ENCODE measurements at places on chromosomes 5 and 9. TPM values are rescaled to one million over a fixed set of nuclear protein-coding genes. Genes with fewer than 3 reads are reported as not detected.

Gene IL7R
- total RNA-seq, result 0.36 TPM

Gene TLX3
- not detected for total RNA-seq

Gene SLC1A3
- total RNA-seq, result not detected

Gene CDH9
- total RNA-seq, result not detected

Gene CCDC183
- 0.44 TPM for total RNA-seq

Gene PCDHGA11
- total RNA-seq, result not detected

Gene DRD1
- total RNA-seq, result 0.13 TPM

Gene EPB41L4A
- 2.5 TPM for total RNA-seq

Gene FRMD3
- 4.7 TPM for total RNA-seq

Gene KCNV2
- not detected for total RNA-seq

Gene ARL14EPL
- 0.43 TPM for total RNA-seq

Gene FCN1
- not detected for total RNA-seq

Gene SOHLH1
- total RNA-seq, result 0.12 TPM

Gene ZNG1C
- 62.8 TPM for total RNA-seq

Gene SPATA31D4
- not detected for total RNA-seq

Gene RASGEF1C
- 0.13 TPM for total RNA-seq

Gene EXOC3
- total RNA-seq, result 33.7 TPM

Gene C7
- not detected for total RNA-seq

Gene SMC5
- 10.3 TPM for total RNA-seq

Gene SPATA31D1
- not detected for total RNA-seq

Gene ELAVL2
- total RNA-seq, result 0.05 TPM

Gene SNX30
- total RNA-seq, result 5.0 TPM

Gene DOCK8
- 0.31 TPM for total RNA-seq

Gene SPATA31C2
- not detected for total RNA-seq

Gene APBA1
- total RNA-seq, result 0.16 TPM

Gene LHX3
- 0.10 TPM for total RNA-seq

Gene MOB3B
- total RNA-seq, result 14.4 TPM

Gene ITK
- total RNA-seq, result not detected

Gene INSL6
- total RNA-seq, result not detected

Gene MELK
- 78.0 TPM for total RNA-seq

Gene LRRC19
- total RNA-seq, result not detected

Gene RORB
- total RNA-seq, result not detected

Gene SCGB3A1
- total RNA-seq, result not detected

Gene ZFAND5
- total RNA-seq, result 271 TPM

Gene PRR16
- total RNA-seq, result not detected

Measured in A549 treated with Hydrocortisone at 1 μM for 4 hours (cell line).